Stomach (tissue), 19 donors: ENCODE measurements at places on chromosomes 7 and 10. TPM values are rescaled to one million over a fixed set of nuclear protein-coding genes. Genes with fewer than 3 reads are reported as not detected.

- DNase-seq = no peak
Observed at GRCh38 chr7:127820732-127821085, 168.7 kb downstream of the SND1 start.

DNA sequence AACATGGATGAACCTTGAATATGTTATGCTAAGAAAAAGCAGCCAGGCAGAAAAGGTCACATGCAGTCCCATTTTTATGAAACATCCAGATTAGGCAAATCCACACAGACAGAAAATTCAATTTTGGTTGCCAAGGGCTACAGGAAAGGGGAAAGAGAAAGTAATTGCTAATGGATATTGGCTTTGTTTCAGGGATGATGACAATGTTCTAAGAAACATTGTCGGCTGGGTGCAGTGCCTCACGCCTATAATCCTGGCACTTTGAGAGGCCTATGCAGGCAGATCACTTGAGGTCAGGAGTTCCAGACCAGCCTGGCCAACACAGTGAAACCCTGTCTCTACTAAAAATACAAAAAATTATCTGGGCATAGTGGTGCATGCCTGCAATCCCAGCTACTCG is 23.0 kb downstream of the ZNF33B start:
- DNase-seq = no peak

DNA sequence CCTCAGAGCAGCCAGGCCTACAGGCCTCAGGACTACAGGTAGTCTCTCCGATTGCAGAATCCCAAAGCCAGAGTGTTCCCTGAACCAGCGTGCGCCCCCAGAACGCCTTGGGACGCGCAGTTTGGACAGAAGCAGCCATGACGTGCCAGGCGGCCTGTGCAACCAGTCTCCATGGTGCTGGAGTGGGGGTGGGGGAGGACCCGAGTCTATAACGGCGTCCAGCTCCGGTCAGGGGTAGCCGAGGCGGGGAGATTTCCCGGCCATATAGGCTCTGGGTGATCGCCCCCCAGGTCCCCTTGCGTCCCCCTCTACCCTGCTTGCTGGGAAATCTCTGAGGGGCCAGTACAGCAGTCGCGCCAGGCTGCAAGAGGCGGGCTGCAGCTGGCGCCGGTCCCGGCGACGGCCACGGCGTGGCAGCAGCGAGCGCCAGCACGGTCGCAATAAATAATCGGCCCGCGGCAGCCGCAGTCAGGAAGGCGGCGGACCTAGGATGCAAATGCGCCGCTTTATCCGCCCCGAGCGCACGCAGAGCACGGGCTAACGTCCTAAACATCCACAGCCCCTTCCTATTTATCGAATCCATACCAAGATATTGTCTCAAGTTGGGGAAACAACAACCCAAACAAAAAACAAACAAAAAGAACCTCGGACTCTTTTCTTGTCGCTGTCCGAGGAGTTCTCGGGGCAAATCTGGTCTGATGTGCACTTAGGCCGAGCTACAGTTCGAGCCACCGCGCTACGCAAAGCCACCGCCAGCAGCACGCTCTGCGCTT is 1.6 kb downstream of the HOXA3 start:
- DNase-seq = peak; percentile 60

GRCh38 chr7:41465571-41465970 is 237.3 kb downstream of the INHBA start:
- no peak for DNase-seq

- peak; percentile 67 for DNase-seq
Observed at GRCh38 chr10:96719850-96720421, 378 bp downstream of the PIK3AP1 start.

DNA sequence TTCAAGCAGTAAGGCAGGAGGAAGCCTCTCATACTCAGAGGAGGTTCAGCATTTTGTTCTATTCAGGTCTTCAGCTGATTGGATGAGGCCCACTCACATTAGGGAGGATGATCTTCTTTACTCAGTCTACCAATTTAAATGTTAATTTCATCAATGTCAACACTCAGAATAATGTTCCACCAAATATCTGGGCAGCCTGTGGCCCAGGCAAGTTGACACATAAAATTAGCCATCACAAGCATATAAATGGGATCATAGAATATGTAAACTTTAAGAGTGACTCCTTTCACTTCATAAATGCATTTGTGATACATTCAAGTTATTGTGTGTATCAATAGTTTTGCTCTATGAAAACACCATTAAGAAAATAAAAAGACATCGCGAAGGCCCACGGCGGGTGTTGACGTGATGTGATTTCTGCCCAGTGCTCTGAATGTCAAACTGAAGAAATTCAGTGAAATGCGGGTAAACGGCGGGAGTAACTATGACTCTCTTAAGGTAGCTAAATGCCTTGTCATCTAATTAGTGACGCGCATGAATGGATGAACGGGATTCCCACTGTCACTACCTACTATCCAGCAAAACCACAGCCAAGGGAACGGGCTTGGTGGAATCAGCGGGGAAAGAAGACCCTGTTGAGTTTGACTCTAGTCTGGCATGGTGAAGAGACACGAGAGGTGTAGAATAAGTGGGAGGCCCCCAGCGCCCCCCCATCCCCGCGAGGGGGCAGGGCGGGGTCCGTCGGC is 536.1 kb upstream of the AUTS2 start:
- peak; percentile 49 for DNase-seq

DNA sequence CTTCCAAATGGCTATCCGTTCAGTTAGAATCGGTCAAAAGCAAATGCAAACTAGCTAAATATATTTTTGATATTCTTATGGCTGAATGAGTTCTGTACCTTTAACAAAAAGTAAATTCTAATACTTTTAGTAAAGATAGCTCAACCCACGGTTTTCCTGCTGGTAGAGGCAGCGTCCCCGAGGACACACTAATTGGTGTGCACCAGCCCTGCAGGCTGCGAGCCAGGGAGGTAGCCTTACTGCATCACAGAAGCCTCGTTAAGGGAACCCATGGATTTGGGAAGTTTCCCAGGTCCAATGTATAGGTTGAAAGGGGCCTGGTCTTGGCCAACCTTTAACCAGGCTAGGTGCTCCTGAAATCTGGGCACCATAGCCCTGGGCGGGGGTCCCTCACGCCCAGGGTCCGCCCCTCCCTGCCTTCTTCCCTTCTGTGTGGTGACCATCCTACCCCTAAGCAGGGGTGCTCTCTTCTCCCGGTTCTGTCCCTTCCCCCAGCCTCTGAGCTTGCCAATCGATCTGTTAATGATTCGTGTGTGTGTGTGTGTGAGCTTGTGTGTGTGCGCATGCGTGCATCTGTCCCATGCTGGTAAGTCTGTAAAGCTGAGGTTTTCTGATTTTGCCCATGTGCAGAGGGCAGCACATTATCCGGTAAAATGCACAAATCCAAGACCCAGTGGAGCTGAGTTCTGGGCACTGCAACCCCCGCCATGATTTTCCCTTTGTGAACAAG is 191.7 kb downstream of the TCERG1L start:
- DNase-seq = no peak

GRCh38 chr7:133479456-133480065 is 226.7 kb downstream of the EXOC4 start:
- DNase-seq = no peak

Gene PFKP
- 62.9 TPM for polyA plus RNA-seq

- DNase-seq = no peak
Observed at GRCh38 chr10:1733720-1734119, 3.6 kb downstream of the ADARB2 start.

GRCh38 chr10:62433181-62433692 is 59.1 kb downstream of the ZNF365 start:
- no peak for DNase-seq

DNA sequence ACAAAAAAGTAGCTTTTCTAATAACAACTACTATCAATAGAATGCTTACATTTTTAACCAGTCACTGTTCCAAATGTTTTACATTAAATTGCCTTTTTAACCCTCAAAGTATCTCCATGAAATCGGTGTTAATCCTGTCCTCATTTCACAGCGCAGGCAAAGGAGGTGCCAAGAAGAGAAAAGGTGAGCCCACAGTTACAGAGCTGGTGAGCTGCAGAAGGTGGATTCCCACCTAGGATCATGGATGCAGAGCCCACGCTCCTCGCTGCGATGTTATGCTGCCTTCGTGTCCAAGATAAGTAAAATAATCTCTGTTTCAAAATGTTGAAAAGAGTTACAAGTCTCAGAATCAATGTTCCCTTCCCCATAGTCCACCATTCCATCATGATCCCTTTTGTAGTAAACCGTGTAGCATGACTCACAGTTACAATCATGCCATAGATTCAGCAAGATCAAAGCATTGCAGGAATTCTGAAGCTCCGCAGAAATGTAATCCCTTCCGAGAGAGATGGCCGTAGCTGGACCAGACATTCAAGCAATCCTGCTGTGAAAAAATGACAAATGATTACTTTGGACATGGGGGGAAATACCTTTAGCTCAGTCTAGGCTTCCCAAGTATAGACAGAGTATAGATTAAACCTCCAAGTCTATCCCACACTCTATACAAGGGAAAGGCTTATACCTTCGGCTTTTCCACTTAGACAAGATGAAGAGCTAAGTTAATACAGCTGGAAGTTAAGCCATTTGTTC is 394.7 kb upstream of the AKR1E2 start:
- no peak for DNase-seq

DNA sequence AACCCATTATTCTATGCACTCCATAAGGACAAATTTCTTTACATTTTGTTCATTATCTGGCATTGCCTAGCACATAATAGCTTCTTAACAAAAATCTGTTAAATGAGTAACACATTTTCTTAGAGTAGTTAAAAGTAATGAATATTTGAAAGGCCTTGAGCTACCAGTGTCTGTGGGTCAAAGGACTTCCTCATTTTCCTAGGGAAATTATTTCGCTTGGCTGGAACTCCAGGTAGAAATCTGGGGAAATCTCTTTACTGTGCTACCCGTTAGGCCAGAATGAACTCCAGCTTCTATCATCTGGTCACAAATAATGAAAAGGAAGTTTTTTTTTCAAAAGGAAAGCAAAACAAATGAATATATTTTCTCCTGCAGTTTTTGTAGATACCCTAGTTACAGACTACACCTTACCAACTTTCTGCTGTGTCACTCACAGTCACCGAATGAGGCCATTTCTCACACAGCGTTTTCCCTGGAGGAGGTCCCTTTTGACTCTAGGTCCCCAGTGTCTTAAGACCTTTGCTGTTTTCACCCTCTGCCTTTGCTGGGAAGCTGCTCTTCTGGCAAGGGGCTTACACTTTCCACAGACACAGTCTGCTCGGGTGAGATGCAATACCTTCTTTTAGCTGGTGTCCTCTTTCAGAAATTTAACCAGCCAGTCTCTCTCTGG is 1.6 kb downstream of the SAMD9L start:
- no peak for DNase-seq

- no peak for DNase-seq
Observed at GRCh38 chr10:132838346-132838970, 52.5 kb upstream of the NKX6-2 start.

Gene EPDR1
- polyA plus RNA-seq = 1.4 TPM
